ENCODE measurements at places on chromosomes 2 and 18.
A peak's percentile ranks its signal among the peaks of the same experiment; 100 is the strongest.

DNA sequence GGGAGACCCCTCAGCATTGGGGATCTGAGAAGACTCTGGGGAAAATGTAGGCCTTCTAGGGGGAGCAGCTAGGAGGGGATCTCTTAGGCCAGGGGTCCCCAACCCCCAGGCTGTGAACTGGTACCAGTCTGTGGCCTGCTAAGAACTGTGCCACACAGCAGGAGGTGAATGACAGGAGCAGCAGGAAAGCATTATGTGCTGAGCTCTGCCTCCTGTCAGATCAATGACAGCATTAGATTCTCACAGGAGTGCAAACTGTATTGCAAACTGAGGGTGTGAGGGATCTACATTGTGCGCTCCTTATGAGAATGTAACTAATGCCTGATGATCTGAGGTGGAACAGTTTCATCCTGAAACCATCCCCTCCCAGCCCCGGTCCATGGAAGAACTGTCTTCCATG is 127.3 kb downstream of the SCG2 start:
- DNase-seq, result no peak

- DNase-seq, result no peak
These were observed 54.6 kb downstream of the TTC39C start for GRCh38 chr18:24068945-24069693.

DNA sequence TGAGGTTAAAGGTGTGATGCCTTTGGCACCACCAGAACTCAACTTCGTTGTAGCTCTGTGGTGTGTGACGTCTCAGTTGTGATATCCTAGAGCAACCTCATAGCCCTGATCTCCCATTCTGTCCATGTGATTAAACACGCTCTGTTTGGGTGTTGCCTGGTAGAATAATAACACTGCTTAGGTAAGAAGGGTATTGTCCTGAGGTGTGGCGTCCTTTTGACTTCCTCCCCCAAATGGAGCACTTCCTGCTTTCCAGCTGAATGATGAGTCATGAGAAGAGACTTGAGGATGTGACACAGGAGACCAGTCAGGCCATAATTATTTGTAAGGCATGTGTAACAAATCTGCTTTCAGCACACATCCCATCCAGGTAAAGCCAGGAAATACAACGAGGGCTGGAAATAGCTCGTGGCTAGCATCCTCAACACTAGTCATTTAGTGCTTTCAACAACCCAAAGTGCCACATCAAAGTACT is 100.7 kb downstream of the RAPGEF4 start:
- peak; percentile 83 for DNase-seq

GRCh38 chr2:74427551-74427950 is 6.0 kb downstream of the WDR54 start:
- DNase-seq, result no peak

GRCh38 chr2:135473567-135473966 is 57.5 kb downstream of the ZRANB3 start:
- peak; percentile 20 for DNase-seq

DNA sequence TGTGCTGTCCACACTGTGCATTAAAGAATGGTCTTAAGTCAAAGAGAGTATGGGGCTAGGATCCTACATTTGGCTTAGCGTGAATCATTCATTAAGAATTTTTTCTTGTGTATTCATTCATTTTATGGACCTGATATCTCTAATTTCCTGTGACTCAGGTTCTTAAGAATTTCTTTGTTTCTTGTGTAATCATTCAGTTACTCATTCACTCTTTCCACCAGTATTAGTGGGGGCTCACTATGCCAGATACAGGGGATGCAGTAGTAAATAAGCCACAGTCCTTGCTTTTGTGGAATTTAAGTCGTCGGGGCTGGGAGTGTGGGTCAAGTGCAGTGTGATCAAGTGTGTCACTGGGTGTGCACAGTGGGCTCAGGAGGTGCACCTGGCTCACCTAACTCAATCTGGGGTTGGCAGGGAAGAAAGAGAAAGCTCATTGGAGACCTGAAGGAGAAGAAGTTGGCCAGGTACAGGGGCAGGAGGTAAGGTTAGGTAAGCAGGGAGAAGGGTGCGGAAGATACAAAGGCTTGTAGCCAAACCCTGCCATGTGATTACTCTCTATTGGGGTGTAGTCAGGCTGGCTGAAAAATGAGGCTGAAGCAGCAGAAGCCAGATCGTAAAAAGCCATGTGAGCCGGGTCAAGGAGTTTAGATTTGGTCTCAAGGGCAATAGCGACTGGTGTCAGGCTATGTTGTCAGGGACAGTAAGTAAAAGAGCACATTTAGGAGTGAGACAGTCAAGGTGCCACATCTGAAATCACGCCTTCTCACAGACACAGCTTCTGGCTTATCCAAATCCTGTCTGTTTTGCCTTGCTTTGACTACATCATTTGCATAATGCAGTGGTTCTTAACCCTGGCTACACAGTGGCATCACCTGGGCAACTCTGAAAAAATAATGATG is 67.2 kb downstream of the KCTD1 start:
- peak; percentile 76 for DNase-seq

DNA sequence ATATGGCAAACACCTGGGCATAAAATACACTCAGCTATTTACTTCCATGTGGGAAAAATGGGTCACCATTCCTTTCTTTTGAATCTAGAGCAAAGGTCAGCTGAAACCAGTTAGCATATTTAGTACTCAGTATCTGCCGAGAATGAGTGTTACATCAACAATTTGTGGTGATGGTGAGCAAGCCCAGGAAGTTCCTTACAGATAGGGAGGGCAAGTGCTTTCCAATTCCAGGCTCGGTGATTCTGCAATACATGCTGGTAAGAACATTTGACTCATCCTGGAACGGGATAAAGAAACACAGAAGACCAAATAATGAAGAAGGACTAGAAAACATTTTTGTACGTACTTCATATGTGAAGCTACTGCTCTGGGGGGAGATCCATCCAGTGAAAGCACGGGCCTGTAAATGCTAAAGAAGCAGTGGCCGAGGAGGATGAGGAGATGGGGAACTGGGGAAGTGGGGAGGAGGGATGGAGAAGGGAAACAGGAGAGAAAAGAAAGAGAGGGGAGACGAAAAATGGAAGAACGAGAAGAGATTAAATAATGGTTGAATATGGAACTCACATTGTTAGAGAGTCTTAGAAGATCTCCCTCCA is 251.9 kb downstream of the TTC32 start:
- DNase-seq, result no peak

DNA sequence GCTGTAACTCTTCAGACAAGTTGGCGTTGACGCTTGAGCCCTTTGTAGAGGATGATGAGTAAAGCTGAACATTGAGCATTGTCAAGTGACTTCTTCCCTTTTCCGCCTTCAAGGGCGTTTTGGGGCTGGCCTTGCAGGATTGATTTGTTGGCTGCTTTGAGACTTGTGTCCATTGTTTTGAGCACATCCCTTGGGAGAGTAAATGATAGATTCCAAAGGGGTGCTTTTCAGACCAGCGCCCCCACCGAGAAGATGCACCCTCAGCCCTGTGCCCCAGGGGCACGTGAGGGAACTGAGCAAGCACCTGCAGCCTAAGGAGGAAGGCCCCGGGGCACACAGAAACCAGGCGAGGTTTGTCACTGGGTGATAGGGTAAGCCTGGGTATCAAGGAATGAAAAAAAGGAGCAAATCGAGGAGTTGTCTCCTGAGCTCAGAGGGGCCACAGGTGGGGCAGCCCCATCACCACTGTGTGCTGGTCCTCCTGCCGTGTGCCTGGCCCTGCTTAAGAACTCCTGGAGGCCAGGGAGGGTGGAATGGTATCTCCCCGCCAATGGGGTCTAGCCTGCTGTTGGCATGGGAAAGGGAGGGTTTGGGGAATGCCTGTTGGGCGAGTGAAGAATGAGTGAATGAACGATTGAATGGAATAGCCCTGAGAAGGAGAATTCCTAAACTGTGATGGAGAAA is 64.0 kb downstream of the RAB31 start:
- no peak for DNase-seq

DNA sequence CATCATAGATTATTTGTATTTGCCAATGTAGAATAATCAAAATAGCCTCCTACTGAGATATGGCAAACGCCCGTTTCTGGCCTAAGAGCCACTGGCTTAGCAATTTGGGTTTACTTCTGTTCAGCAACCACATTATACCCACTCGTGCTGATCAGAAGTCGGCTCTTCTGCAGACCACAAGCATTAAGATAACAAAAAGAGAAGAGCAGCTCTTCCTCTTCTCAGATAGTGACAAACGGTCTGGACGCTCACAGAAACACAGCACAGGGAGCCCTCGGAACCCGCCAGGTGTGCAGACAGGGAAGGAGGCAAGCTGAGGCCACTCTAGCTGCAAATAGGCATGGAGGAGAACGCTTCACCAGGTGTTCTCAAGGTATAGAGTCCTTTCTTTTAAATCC is 164.0 kb downstream of the HDAC4 start:
- no peak for DNase-seq

DNA sequence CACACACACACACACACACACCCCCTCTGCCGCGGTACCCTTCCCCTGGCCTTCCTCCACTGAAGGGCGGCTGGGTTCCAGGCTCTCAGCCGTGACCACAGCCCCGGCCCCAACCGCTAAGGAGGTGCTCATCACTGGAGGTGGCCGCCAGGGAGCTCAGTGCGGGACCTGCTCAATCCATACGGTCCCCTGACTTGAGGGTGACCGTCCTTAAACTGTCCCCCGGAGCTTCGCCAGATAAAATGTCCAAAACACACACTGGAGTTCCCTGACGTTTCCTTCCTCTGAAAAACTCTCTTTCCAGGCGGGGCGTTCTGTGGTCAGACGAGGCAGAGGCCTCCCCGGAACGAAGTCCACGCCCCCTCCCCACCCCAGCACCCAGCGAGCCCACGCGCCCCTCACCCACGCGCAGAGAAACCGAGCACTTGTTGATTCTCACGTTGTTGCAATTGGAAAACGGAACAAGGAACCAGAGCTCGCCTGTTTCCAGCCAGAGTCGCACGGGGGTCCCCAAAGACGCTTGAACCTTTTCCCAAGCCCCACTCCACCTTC is 1.4 kb downstream of the MBP start:
- DNase-seq, result peak; percentile 16

DNA sequence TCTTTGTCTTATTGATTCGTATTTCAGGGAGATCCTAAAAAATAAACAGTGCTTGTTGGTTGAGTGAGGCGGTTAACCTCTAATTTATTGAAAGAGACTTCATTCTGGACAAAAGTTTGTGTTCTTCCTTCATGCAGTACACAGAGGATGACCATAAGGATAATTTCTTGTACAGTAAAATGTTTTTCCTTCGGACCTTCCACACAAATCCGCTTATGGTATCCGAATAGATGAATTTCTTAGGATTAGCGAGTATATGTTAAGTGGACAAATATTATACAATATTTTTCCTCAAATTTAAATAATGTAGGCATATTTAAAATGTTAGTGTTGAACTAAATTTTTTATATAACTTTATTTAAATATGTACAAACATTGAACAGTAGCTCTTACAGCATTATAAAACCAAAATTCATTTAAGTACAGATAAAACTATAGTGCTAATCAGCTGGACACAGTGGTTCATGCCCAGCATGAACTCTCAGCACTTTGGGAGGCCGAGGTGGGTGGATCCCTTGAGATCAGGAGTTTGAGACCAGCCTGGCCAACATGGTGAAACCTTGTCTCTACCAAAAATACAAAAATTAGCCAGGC is 84.4 kb downstream of the LPIN1 start:
- peak; percentile 1 for DNase-seq

GRCh38 chr2:23761638-23762037 is 165.3 kb downstream of the ATAD2B start:
- no peak for DNase-seq

- no peak for DNase-seq
These were observed 66.7 kb downstream of the SPATS2L start for GRCh38 chr2:200373231-200373630.

GRCh38 chr2:238397356-238397755 is 29.4 kb upstream of the ASB1 start:
- no peak for DNase-seq

DNA sequence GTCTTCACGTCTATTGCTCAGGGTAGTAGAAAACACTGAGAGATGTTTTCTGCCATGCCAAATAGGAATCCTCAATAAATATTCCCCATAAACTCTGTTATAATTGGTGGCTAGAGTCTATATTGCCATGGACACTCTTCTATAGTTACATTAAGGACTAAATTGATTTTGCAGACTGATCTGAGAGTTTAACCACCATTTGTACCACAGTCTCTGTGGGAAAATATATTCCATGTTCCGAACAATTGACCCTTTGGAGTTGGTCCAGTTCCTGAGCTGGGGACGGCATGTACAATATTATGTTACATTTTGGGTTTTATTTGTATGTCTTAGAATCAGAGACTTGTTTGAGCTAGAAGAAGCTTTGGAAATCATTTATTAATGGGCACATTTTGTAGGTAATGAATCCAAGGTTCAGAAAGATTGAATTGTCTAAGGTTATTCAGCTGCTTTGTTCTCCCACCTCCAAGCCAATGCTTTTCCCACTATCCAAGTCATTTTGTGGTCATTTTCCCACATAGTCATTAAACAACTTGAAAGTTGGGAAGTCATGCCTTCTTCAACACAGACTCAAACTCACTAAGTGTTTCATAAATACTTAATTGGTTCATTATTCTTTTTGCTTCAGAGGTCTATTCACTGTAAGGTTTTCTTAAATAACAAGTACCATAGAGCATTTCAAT is 5.1 kb upstream of the PPP1CB start:
- no peak for DNase-seq
